Amygdala (tissue), 56 donors: ENCODE measurements at places on chromosomes 4 and X.

DNA sequence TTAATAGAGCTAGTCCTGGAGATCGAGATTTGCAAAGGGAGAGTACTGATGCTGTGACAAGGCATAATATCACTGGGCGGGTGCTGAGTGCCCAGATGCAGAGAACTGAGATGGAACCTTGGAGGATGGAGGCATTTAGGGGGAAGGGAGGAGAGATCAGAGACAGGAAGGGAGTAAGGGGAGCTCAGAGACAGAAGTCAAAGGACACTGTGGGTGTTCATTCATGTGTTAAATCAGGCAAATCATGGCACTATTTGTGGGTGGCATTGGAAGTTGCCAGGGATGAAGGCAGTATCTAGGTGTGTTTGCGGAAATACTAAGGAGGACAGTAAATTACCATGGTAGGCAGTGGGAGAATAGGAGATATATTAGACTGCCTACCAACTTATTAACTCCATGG, 135.0 kb downstream of the RBM46 start:
- no peak for DNase-seq

DNA sequence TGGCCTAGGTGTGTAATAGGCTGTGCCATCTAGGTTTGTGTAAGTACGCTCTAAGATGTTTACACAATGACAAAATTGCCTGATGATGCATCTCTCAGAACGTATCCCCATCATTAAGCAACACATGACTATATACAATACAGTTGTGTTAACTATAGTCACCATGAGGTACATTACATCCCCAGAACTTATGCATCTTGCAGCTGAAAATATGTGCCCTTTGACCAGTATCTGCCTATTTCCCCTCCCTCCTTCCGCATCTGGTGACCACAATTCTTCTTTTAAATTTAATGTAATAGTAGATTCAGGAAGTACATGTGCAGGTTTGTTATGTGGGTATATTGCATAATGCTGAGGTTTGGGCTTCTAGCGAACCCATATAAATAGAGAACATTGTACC, 239.8 kb upstream of the IL1RAPL1 start:
- no peak for DNase-seq

DNA sequence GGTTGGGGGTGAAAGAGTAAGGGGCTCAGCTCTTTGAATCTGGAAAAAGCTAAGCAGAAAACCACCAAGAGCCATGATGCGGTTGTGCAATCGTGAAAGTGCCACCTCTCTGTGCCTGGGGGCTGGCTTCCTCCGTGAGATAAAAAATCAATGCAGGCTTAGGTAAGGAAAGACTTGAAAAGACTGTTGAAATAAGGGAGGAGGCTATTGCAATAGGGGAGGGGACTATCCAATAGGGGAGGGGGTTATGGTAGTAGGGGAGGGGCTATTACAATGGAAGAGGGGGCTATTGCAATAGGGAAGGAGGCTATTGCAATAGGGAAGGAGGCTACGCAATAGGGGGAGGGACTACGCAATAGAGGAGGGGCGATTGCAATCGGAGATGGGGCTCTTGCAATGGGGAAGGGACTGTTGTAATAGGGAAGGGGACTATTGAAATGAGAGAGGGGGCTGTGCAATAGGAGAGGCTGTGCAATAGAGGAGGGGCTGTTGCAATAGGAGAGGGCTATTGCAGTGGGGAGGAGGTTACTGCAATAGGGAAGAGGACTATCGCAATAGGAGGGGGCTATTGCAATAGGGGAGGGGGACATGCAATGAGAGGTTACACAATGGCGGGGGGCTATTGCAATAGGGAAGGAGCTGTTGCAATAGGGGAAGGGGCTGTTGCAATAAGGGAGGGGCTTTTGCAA, 162.3 kb upstream of the PSAPL1 start:
- no peak for DNase-seq

DNA sequence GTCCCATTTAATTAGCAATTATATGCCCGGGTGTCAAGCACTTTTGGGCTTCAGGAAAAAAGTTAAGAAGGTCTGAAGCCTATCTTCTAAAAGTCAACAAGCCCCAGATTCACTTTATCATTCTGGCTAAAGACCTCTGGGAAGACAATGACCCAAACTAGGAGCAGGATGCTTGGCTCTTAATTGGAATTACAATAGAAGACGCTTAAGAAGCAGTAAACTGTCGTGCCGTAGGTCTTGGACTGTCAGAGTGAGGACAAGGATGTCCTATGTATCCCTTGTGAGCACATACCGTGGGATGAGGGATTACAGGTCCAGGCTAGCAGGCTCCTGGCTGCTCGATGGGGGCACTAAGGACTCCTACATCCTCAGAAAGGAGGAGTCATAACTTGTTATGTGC, 3.2 kb upstream of the ARHGAP36 start:
- DNase-seq, result no peak

GRCh38 chr4:134470544-134470943, 269.0 kb upstream of the PABPC4L start:
- no peak for DNase-seq

DNA sequence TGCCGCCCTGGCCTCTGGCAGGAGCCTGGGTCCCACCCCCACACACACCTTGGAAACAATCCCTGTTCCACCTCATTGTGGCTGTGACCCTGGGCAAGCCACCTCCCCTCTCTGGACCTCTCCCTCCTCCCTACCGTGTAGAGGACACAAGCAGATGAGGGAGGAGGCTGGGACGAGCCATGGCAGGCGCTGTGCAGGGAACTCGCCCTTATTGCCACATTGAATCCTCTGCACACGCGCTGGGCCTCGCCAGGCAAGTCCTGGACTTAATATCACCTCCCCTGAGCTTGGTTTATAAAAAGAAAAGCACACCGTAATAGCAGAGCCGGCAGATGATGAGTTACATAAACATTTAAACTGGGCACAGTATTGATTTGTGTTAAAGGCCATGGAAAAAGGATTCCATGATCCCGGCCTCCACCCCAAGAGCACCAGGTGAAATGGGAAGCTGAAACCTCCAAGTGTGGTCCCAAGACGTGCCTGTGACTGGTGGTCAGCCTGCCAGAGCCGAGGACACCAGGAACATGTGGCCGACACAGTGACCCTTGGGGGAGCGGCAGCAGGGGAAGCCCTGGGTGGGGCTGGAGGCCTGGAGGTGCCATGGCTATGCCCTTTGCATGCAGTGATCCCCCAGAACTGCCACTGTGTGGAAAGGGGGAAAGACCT, 81.1 kb downstream of the PPP2R2C start:
- no peak for DNase-seq

DNA sequence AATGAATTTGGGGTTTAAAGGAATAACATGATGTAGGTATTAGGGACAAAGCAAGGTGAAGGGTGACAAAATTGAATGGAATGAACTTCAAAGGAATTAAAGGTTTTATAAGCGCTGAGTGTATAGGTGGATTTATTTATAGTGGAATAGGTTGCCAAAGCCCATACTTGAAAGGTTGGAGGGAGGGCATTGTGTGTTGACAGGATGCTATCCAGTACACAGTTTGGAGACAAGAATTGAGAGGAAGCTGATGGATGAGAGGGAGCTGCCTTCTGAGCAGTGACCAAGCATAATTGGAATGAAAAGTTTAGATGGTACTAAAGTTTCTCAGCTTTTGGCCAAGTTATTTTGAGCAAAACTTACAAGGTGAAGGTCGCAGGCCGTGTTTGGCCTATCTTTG, 52.6 kb upstream of the RAB33B start:
- no peak for DNase-seq

- DNase-seq, result no peak
Measured at GRCh38 chr4:153275380-153276276, 68.9 kb upstream of the MND1 start.

DNA sequence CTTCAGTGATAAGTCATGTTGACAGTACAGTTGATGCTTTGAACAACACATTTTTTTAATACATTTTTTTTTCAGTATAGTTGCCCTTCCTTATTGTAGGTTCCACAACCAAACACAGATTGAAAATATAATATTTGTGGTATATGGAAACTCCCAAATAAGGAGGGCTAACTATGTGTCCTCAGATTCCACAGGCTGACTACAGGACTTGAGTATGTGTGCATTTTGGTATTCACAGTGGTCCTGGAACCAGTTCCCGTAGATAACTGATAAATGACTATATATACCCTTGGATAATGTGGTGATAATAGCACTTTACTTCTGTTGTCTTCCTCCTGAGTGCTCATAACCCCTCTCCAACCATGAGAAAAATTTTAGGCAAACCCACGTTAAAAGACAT, 111.6 kb upstream of the NUDT6 start:
- no peak for DNase-seq

DNA sequence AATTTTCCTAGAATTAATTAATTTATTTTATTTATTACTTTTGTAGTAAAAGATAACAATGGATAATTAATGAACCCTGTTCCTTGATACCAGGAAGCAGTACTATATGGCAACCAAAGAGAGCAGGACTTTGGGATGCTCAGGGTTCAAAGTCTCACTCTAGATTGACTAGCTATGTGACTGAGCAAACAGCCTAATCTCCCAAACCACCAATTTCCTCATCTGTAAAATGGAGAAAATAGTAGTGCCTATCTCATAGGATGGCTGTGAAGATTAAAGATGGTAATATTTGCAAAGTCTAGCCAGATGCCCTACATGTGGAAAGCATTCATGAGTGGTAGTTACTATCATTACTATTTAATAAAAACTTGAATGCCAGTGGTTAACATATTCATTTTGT, 97.6 kb downstream of the PRDM5 start:
- DNase-seq, result no peak

DNA sequence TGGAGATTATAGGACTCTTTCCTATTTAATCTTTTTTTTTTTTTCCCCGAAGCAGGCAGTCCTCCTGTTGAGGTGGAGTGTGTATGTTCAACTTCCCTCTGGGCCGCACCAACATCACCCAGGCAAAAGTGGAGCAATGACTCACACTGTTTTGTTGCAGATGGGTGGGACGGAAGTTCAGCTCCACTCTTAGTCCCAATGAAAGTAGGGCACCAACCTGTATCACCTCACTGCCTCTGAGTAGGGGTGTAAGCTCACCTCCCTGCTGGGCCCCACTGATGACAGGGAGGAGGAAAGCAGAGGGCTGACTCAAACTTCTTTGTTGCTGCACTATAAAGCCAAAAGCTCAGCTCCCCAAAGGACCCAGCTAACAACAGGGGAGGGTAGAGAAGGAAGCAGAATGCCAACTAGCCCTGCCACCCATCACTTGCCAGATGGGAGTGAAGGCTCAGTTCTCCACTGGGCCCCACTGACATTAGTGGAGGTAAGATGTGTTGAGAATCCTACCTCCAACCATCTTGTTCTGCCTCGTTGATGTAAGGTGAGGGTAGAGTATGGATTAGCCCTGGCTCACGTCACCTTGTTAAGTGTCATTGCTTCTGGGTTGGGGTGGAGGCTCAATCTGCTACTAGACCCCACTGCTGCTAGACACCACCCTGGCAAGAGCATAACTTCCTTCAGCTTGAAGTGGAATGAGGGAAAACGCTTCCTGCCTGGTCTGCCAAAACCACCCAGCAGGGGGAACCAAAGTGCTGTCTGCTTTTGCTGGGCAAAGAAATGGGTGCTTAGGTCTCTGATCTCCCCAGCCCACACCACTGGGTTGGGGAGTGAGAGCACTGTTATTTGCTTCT, 14.1 kb downstream of the RPS6KA3 start:
- no peak for DNase-seq

GRCh38 chrX:149903889-149904748, 23.1 kb downstream of the MAGEA8 start:
- DNase-seq, result no peak

DNA sequence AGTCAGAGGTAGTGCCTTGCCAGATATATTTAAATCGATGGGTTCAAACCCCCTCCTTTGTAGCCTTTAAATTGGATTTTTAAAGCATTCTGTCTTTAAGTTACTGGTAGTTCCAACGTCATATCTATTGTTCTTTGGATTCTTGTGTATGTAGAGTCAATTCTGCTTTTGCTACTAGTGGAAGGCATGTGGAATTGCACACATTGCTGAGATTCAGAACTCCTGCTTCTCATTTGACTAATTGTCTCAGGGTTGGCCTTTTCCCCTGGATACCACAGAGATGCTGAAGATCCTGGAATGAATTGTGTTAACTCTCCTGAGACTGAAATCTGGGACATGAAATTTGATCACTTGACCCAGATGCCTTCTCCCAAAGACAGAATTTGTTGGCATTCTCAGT, 328.3 kb upstream of the RPS6KA3 start:
- DNase-seq, result no peak

- no peak for DNase-seq
Measured at GRCh38 chrX:66680451-66680850, 41.6 kb upstream of the EDA2R start.

GRCh38 chr4:7607156-7607910, 172.6 kb upstream of the PSAPL1 start:
- no peak for DNase-seq

DNA sequence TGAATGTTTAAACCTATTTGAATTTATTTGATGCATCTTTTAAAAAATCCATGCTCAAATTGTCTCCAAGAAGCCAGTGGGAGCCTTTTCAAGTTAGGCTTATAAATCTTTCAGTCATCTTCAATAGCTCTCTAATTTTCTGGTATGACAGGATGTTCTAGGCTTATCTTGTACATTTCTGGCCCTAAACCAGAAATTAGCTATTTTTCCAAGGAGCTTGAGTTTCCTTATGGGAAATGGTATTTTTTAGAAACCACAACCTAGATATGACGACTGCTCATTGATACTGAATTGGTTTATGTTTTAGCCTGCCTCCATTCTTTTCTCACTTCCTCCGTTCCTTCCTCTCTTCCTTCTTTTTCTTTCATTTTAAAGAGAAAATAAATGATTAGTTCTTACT, 172.3 kb downstream of the SPRY1 start:
- no peak for DNase-seq

- DNase-seq, result no peak
Measured at GRCh38 chr4:146488495-146489174, 33.1 kb downstream of the SLC10A7 start.

- no peak for DNase-seq
Measured at GRCh38 chr4:127417885-127418535, 214.7 kb upstream of the INTU start.
